Cortex of kidney (tissue), 1 donor: ENCODE measurements at places on chromosomes 5 and 9.

GRCh38 chr5:130578354-130578753, 586.7 kb downstream of the HINT1 start:
- DNase-seq, result no peak

DNA sequence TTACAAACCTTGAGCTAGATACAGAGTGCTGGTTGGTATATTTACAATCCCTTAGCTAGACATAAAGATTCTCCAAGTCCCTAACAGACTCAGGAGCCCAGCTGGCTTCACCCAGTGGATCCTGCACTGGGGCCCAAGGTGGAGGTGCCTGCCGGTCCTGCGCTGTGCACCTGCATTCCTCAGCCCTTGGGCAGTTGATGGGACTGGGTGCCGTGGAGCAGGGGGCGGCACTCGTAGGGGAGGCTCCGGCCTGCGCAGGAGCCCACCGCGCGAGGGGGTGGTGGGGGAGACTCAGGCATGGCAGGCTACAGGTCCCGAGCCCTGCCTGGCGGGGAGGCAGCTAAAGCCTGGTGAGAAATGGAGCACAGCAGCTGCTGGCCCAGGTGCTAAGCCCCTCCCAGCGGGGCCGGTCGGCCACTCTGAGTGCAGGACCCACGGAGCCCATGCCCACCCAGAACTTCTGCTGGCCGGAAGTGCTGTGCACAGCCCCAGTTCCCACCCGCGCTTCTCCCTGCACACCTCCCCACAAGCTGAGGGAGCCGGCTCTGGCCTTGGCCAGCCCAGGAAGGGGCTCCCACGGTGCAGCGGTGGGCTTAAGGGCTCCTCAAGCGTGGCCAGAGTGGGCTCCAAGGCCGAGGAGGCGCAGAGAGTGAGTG, 1464.7 kb downstream of the EFNA5 start:
- no peak for DNase-seq

GRCh38 chr9:130213911-130214761, 41.9 kb downstream of the NCS1 start:
- no peak for DNase-seq

- no peak for DNase-seq
Measured at GRCh38 chr5:134007581-134008265, 2.9 kb upstream of the VDAC1 start.

DNA sequence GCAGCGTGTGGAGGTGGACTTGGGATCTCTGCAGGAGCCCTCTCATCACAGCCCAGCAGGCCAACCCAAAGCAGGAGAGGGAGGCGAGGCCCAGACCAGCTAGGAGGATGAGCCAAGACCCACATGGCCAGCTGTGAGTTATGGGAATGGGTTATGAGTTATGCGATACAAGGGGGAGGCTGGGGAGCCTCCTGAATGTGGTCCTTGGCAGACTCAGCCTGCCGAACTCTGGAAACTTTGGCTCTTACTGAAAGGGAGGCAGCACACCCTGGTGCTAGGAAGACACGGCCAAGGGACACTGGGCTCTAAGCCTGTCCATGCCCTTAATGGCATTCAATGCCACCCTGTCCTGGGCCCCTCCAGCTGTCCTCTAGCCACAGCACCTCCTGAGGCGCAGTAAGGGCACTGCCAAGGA, 7.7 kb upstream of the VAV2 start:
- no peak for DNase-seq

DNA sequence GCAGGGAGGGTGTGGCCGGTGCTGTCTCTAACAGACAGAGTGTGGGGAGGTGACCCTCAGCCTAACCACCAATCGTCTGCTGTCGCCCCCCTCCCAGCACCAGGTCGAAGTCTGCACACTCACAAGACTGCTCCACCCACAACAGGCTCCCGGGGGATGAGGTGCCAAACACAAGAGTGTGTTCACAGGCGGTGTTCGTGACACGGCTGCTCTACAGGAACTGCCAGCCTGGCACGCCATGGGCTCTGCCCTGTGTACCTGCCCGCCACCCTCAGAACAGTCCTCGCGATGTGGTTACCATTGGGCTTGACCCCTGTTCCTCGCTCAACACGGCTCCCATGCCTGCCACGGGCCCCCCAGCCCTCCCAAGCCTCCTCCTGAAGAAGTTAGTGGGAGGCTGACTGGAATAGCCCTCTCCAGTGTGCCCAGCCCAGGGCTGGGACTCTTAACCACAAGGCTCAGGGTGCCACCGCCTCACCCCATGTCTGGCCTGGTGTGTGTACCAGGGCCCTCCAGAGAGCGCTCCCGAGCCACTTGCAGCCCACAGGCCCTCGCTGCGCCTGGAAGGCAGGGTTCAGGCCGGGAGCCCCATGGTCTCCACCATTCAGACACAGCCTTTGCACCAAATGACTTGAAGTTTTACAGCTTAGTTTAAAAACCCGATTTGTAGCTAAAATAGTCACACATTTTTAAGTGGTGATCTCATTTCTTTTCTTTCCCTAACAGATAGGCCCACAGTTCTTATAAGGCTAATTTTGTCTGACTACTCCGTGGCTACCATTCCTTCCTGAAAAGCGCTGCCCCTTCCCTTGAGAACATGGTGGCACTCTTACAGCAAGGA, 102.5 kb downstream of the CAMSAP1 start:
- no peak for DNase-seq

GRCh38 chr9:749716-750115, 91.8 kb upstream of the DMRT1 start:
- no peak for DNase-seq

GRCh38 chr9:108978205-108978604, 35.1 kb downstream of the CTNNAL1 start:
- no peak for DNase-seq

DNA sequence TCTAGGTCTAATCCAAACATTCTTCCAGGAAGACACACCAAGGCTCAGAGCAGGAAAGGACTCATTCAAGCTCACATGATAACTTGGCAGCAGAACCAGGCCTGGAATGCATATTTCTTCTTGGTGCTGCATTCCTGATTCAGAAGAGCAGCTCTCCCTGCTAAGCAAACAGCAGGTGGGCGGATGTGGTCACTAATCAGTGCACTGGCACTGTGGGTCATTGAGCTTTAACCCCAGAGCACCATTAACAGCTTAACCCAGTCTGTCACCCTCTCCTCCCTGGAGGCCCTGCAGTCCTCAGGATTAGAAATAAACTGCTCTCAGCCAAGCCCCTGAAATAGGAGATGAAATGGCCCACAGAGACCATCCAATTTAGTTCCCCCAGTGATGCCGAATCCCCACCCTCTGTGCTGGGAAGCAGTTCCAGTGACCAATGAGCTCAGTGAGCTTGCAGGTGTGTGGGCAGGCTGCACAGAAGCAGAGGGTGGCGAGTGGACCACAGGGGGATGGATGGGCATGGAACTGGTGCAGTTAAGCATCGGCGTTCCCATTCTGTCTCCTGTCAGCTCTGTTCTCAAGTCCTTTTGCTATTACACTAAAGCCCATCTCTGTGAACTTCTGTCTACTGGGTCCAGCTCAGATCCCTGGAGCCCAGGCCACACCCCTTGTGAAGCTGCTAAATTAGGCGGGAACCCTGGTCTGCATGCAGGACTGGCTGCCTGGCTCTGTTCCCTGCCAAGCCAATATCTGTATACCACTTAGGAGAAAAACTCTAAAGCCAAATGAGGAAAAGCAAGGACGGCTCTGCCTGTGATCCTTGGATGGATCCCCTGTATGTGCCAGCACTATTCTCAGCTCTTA, 16.6 kb upstream of the MEGF9 start:
- DNase-seq, result no peak
